Activated CD4-positive, alpha-beta memory T cell treated with anti-CD3 and anti-CD28 coated beads for 36 hours (primary cell): ENCODE measurements at places on chromosomes 4 and X. TPM values are rescaled to one million over a fixed set of nuclear protein-coding genes. Genes with fewer than 3 reads are reported as not detected.
A peak's percentile ranks its signal among the peaks of the same experiment; 100 is the strongest.

Gene PNMA6A
- 0.56 TPM for total RNA-seq

Gene VSIG1
- total RNA-seq: 1.2 TPM

Gene AMBN
- not detected for total RNA-seq

Gene GLOD5
- total RNA-seq: not detected

Gene PRRG1
- not detected for total RNA-seq

Gene KCND1
- 2.4 TPM for total RNA-seq

Gene PHOX2B
- not detected for total RNA-seq

Gene MAOB
- total RNA-seq: 0.19 TPM

Gene PDCL2
- not detected for total RNA-seq

DNA sequence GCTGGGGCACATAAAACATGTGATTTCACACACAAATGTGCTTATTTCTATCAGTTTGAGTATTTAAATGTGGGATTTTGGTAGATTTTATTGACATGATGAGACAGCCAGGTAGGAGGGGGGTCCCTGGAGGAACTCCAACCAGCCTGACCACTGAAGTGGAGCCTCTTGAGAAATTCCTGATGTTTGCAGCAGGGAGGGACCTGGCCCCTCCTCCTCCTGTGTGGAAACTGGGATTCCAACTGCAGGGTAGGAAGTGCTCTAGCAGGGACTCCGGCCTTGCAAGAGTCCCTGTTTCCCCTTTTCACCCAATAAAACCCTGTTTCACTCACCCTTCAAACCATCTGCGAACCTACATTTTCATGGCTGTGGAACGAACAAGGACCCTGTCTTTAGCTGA lies 2224.0 kb upstream of the AGA start:
- H3K4me1 ChIP-seq: no peaks in the 10 kb centered on the region
- no peak overlapping the region for H3K27ac ChIP-seq
- H3K4me3 ChIP-seq: no peak overlapping the region
- no peaks in the 10 kb centered on the region for H3K27me3 ChIP-seq

DNA sequence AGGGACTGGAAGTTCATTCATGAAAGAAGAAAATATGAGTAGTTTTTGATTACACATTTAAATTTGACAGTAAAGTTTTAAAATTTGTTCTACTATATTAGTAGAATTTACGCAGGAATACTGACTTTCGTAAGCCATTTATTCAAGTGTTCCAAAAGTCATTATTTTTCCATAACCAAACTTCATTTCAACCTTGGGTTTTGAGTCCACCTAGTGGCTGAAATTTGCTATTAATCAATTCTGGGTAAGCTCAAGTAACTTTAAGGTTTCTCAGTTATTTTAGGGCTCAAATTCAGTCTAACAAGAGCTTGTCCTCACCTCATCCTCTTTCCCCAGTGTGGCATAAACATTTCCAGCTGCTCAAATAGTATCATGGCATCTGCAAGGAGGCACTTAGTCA lies 175.4 kb downstream of the SH3BGRL start:
- H3K27ac ChIP-seq: no peak overlapping the region
- no peak for DNase-seq
- no peak overlapping the region for H3K4me3 ChIP-seq

- H3K4me3 ChIP-seq: no peak overlapping the region
- no peaks in the 10 kb centered on the region for H3K4me1 ChIP-seq
These were observed 53.8 kb downstream of the CXCL1 start for GRCh38 chr4:73922766-73923630.

GRCh38 chrX:44735498-44735897 lies 108.3 kb upstream of the DUSP21 start:
- H3K27ac ChIP-seq: no peak overlapping the region
- peaks cover 4% of the 10 kb centered on the region for H3K27me3 ChIP-seq
- DNase-seq: no peak
- no peaks in the 10 kb centered on the region for H3K4me1 ChIP-seq

- peaks cover 17% of the 10 kb centered on the region for H3K36me3 ChIP-seq
- H3K27me3 ChIP-seq: no peaks in the 10 kb centered on the region
- no peak for DNase-seq
- H3K27ac ChIP-seq: peak overlapping the region; percentile 94
- H3K4me3 ChIP-seq: peak overlapping the region; percentile 68
These were observed 1.1 kb downstream of the RAB39B start for GRCh38 chrX:155262970-155263754.

- no peak overlapping the region for H3K4me3 ChIP-seq
- DNase-seq: no peak
- H3K27me3 ChIP-seq: no peaks in the 10 kb centered on the region
- H3K36me3 ChIP-seq: no peaks in the 10 kb centered on the region
- H3K27ac ChIP-seq: no peak overlapping the region
- H3K4me1 ChIP-seq: no peaks in the 10 kb centered on the region
These were observed 101.8 kb downstream of the AGTR2 start for GRCh38 chrX:116272322-116272721.

GRCh38 chrX:107752043-107752442 lies 23.5 kb downstream of the TSC22D3 start:
- H3K4me1 ChIP-seq: peaks cover 5% of the 10 kb centered on the region
- no peak overlapping the region for H3K27ac ChIP-seq
- no peak overlapping the region for H3K4me3 ChIP-seq
- no peak for DNase-seq

- H3K4me3 ChIP-seq: no peak overlapping the region
- DNase-seq: no peak
- no peaks in the 10 kb centered on the region for H3K36me3 ChIP-seq
- H3K4me1 ChIP-seq: no peaks in the 10 kb centered on the region
These were observed 167.0 kb downstream of the AASDH start for GRCh38 chr4:56220261-56220660.

DNA sequence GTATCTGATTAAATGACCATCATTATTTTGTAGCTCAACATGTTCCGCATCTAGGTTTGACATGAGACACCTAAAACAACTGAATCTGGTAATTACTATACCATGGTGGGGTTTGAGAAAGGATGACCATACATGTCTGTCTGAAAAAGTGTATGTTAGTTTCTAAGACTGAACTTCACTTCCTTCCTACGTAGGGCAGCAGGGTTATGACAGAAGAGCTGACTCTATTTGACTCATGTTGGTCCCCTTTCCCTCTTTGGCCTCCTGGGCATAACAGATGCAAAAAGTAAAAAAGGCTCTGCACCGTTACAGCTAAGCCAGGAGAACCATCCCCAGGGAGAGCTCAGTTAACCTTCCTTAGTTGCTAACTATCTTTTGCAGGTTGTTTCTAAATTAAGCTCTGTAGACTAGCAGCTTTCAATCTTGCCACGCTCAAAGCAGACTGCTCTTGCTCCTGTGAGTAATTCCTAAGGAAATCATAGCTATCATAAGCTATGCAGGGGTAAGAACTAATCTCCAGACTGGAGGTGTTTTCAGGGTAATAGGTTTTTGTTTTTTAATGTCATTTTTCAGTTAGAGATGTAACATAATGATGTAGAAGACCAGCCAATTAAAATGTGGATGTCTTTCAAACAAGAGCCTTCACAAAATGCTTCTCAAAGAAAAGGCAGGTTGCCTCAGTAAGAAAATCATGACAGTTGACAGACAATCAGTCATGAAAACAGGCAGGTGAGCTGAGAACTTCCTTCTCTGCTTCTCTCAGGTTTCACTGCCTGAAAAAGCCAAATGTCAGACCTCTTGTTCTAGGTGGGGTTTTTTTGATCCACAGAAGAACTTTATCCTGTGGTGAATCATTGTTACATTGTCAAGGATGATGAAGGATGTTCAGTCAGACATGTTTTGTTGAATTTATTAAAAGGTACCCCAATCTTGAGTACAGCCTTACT lies 66.9 kb upstream of the DAPP1 start:
- no peak overlapping the region for H3K4me3 ChIP-seq
- H3K27me3 ChIP-seq: peaks cover 4% of the 10 kb centered on the region
- no peak overlapping the region for H3K27ac ChIP-seq
- no peak for DNase-seq
- no peaks in the 10 kb centered on the region for H3K4me1 ChIP-seq
- H3K36me3 ChIP-seq: no peaks in the 10 kb centered on the region

DNA sequence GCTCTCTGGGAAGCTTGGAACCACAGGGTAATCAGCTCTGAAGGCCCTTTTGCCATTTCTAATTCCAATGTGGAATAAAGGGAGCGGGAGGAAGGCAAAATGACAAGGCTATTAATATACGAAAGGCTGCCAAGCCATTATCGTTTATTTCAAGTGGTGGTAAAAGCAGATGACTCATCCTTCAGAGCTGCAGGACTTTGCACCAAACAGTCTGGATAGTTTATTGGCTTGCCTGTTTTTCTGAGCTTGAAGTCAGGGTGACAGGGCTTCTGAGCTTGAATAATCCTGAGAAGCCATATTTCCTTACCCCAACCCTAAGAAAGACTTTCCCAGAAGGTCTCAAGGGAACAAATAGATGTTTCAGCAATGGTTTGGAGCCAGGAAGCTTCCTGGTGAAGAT lies 7.7 kb upstream of the GABRE start:
- H3K27ac ChIP-seq: no peak overlapping the region
- no peaks in the 10 kb centered on the region for H3K36me3 ChIP-seq
- no peaks in the 10 kb centered on the region for H3K27me3 ChIP-seq
- H3K4me1 ChIP-seq: no peaks in the 10 kb centered on the region

DNA sequence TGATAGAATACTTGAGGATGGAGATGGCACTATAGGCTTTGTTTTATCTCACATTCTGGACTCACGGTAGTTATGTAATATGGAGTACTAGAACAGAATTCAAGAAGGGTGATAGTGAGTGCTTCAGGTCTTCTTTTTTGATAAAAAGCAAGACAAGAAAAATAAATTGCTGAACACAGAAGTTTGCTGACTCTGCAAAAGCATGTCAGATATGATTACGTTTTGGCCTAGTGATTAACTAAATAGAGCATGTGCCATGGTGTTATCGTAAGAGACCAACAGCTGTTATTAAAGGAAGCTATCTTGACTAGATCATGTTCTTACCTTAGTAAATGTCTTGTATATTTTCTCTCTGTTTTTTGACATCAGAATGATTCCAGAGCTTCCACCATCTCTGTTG lies 436.9 kb upstream of the LCORL start:
- no peak overlapping the region for H3K4me3 ChIP-seq

DNA sequence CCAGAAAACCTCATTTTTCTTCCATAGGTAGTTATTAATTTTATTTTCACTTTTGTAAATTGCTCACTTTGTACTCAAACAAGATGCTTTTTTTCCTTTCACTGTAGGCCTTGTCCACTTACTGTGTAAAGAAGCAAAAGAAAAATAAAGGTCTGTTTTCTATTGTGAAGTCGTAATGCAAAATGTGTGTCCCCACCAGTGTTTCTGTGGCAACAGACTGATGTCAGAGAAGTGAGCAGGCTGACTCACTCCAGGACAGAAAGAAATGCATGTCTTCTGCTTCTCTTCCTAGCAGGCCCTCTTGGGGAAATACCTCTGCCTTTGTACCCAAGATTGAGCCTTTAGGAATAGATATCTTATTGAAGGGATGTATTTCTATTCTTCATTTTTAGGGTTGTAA lies 30.3 kb downstream of the INPP4B start:
- no peak overlapping the region for H3K27ac ChIP-seq
- peak; percentile 68 for DNase-seq
- no peak overlapping the region for H3K4me3 ChIP-seq
- H3K27me3 ChIP-seq: peaks cover 2% of the 10 kb centered on the region

GRCh38 chr4:143185253-143186107 lies 763 bp downstream of the USP38 start:
- peak overlapping the region; percentile 87 for H3K4me3 ChIP-seq
- no peak for DNase-seq
- no peaks in the 10 kb centered on the region for H3K27me3 ChIP-seq
- peaks cover 36% of the 10 kb centered on the region for H3K36me3 ChIP-seq
- peak overlapping the region; percentile 94 for H3K27ac ChIP-seq

GRCh38 chr4:60981534-60981933 lies 218.6 kb upstream of the ADGRL3 start:
- no peaks in the 10 kb centered on the region for H3K4me1 ChIP-seq
- no peak overlapping the region for H3K27ac ChIP-seq
- no peak overlapping the region for H3K4me3 ChIP-seq
- DNase-seq: no peak

DNA sequence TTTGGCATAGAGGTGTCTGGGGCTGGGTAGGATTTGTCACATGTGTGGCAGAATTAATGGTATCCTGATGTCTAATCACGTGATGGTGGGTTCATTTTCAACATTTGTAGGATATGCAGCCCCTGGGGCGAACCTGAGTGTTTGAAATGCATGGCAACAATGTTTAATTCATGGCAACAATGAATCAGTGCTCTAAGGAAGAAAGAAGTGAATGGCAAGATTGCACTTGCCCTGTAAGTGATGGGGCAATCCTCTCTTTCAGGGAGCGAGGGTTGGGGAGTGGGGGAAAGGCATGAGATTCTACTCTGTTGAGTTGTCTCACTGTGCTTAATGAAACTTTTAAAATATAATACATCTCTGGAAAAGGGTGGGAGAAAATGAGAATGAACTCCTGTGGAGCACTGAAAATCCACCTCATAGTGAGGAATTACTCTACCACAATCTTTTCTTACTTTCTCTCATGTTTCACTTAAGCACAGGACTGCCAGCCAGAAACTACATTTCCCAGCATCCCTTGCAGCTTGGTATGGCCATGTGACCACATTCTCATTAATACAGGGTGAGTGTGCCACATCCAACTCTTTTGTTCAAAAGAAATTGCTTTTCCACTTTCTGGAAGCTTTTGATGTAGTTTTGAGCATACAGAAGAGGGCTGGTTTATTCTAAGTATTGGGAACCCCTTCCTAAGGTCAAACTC lies 64.0 kb upstream of the PGM2 start:
- H3K27ac ChIP-seq: no peak overlapping the region
- no peaks in the 10 kb centered on the region for H3K36me3 ChIP-seq
- no peak overlapping the region for H3K4me3 ChIP-seq
- H3K27me3 ChIP-seq: peaks cover 2% of the 10 kb centered on the region

DNA sequence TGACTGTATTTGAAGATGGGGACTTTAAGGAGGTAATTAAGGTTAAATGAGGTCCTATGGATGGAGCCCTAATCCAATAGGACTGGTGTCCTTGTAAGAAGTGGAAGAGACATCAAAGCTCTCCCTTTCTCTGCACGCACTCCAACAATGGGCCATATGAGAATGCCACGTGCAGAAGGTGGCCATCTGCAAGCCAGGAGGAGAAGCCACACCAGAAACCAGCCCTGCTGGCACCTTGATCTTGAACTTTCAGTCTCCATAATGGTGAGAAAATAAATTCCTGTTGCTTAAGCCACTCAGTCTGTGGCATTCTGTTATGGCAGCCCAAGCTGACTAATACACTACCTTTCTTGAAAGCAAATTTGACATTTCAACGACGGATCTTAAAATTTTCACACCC lies 73.2 kb downstream of the SMARCA1 start:
- no peak overlapping the region for H3K4me3 ChIP-seq
- no peaks in the 10 kb centered on the region for H3K27me3 ChIP-seq
- no peak overlapping the region for H3K27ac ChIP-seq
- H3K4me1 ChIP-seq: no peaks in the 10 kb centered on the region

- no peaks in the 10 kb centered on the region for H3K27me3 ChIP-seq
- H3K36me3 ChIP-seq: no peaks in the 10 kb centered on the region
- peaks cover 14% of the 10 kb centered on the region for H3K4me1 ChIP-seq
These were observed 26.0 kb downstream of the TBC1D19 start for GRCh38 chr4:26609868-26610267.

DNA sequence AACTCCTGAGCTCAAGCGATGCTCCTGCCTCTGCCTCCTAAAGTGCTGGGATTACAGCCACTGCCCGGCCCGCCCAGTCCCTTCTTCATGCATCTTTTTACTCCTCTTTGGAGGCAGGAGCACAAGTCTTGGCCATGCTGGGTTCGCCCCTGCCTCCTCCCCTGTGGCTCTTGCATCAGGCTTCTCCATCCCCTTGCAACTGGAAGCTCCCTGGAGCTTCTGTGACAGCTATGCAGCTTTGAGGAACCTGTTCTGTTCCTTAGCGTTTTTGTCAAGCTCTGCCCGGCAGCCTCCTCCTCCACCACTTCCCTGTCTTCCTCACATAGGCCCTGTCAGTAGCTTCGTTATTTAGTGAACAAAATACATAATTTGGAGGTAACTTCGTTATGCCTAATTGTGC lies 73.9 kb downstream of the PSAPL1 start:
- H3K4me1 ChIP-seq: no peaks in the 10 kb centered on the region
- no peak overlapping the region for H3K27ac ChIP-seq

- peaks cover 7% of the 10 kb centered on the region for H3K4me1 ChIP-seq
- no peak overlapping the region for H3K27ac ChIP-seq
- DNase-seq: no peak
These were observed 88.9 kb upstream of the CLDN34 start for GRCh38 chrX:9878146-9878820.
